ENCODE measurements at places on chromosomes 12 and 14.

GRCh38 chr12:132669166-132669879 lies 17.8 kb downstream of the POLE start:
- no peak for DNase-seq

- DNase-seq, result no peak
Measured at GRCh38 chr14:91368776-91369416, 48.7 kb downstream of the CCDC88C start.

DNA sequence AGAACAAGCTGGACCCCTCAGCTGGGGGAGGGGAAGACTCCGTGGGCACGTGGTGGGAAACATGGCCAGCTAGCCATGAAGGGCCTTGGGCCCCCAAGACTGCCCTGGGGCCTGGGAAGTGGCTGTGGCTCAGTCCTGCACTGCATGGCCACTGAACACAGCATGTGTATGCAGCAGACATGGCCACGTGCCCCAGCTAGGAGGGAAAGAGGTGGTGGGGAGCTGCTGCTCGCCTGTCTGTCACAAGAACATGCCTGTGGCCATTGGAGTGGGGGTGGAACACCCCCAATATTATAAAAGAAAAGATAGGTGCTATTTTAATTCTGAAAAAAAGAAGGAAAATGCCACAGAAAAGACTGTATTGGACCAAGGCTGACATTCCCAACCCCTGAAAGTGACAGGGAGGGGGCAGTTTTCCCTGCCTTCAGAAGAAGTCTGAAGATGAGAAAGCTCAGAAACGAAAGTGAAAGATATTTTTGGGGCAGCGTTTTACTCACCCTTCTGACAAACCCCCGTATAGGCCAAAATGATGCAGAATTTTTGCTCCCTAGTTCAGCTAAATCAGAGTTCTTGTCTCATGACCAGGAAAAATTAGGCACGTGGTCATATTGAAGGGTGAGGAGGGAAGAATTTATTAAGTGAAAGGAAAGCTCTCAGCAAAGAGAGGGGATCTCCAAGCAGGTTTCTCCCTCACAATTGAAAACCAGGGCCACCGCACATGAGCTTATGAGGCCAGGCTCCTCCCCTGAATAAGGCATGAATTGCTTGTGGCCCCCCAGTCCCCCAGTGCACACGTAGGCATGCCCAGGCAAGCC lies 35.2 kb upstream of the PCNX1 start:
- no peak for DNase-seq

- DNase-seq, result no peak
Measured at GRCh38 chr14:69666690-69667211, 55.4 kb downstream of the SUSD6 start.

DNA sequence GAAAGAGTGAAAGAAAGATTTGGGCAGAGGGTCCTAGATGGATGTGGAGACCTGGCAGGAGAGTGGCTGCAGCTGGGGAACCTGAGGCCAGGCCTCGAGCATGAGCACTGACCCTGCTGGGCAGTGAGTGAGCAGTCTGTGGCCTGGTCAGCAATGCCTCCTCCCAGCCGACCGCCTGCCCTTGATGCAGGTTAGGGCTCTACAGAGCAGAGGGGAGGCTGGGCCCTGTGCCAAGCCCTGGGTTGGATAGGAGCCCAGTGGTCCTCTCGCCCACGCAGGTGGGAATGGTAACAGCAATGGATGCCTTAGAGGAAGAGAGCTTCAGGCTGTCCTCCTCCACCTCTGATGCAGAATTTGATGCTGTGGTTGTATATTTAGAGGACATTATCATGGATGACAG lies 59.8 kb downstream of the RAB35 start:
- DNase-seq, result no peak

DNA sequence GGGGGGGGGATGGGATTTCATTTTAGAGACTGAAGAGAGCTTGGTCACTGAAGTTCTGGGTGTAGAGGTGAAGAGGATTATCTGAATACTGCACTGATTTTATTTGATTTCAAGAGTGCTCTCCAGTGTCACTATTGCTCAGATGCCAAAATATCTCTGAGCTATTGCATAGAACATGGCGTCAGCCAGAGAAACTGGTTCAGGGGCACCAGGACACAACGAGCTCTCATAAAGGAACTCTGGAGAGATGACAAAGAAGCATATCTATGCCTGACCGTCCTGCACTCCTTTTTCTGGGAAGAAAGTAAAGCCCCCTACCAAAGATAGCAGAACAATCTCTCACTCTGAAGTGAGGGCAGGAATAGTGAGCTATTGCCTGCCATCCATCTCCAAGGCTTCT lies 2.0 kb downstream of the SLC7A8 start:
- DNase-seq, result no peak

DNA sequence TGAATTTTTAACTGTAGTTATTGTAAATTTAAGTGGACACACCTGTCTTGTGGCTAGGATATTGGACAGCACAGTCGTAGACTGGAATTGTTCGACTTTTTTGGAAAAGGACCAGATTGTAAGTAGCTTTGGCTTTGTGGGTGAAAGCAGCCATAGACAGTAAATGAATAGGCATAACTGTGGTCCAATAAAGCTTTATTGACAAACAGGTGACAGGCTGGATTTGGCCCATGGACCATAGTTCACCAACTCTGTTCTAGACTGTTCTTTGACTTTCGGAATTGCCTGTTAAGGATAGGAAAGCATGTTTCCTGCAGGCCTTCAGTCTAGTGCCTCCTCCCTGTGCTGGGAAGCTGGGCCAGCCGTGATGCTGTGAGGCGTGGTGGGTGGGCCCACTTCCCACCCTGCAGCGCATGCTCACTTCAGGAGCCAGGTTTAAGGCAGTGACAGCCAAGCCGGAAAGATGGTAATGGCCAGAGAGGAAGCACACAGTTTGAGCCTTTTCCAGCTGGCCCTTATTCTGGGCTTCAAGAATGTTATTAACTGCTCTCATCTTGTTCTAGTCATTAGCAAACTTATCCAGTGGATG lies 51.8 kb downstream of the PPP2R5C start:
- no peak for DNase-seq

DNA sequence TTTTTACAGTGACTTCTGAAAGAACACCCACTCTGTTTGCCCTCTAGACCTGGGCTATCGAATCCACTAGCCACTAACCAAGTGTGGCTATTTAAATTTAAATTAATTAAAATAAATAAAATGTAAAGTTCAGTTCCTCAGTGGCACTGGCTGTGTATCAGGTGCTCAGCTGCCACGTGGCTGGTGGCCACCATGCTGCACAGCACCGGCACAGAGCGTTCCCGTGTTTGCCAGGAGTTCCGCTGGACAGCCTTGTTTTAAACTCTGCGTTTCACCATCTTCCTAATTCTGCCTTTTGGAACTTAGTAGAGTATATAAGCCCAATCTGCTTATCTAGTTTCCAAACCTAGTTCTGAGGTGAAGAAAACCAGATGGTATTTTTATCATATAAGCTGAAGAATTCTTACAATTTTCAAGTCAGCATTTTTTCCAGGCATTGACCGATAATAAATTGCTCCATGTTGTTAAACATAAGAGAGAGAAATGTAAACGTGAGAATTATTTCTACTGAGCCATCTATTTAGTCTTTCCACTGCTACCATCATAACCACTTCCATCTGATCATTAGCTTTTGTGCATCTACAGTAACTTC lies 339.0 kb downstream of the CACNA1C start:
- DNase-seq, result no peak

DNA sequence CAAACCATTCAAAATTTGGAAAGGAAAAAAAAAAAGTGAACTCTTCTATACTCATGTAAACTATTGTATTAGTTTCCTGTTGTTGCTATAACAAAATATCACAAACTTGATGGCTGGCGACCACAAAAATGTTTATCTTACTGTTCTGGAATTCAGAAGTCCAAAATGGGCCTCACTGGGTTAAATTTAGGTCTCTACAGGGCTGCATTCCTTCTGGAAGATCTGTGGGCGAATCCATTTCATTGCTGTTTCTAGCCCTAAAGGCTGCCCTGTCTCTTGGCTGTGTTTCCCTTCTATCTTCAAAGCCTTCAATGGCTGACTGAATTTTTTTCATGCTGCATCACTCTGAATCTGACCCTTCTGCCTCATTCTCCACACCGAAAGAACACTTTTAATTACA lies 105.1 kb upstream of the NAV3 start:
- no peak for DNase-seq

GRCh38 chr12:6699259-6699988 lies 1.2 kb downstream of the PIANP start:
- no peak for DNase-seq

DNA sequence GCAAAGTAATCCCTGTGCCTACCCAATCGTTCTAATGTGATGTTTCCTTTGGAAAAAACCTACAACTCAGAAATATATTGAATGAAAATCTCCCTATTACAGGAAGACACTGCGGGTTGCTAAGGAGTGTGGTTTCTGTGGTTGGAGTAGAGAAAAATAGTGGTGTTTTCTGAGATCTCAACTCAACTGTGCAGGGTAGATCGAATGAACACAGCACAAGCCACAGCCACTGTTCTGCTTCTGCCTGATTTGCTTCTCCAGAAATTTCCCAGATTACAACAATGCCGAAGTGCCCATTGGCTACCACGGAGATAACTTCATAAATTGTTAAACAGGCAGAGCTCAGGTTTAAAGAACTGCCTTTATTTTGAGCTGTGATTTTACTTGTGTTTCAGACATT lies 480.4 kb downstream of the DIO2 start:
- DNase-seq, result peak; percentile 28

- no peak for DNase-seq
Measured at GRCh38 chr12:99097171-99097570, 452.1 kb downstream of the APAF1 start.

DNA sequence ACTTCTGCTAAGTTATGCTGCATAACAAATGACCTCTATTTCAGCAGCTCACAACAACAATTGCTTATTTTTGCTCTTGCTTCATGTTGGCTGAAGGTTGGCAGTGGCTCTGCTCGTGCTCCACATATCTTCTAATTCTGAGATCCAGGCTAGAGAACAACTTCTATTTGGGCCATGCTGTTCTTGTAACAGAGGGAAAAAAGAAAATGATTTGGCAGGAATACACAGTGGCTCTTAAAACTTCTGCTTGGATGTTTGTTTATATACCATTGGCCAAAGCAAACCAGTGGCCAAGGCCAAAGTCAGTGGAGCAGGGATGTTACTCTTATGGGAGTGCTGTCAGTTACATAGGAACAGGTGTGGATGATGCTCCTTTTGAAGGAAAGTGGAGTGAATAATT lies 32.1 kb downstream of the GPHN start:
- DNase-seq, result no peak

GRCh38 chr12:24719293-24719721 lies 229.6 kb downstream of the BCAT1 start:
- no peak for DNase-seq

DNA sequence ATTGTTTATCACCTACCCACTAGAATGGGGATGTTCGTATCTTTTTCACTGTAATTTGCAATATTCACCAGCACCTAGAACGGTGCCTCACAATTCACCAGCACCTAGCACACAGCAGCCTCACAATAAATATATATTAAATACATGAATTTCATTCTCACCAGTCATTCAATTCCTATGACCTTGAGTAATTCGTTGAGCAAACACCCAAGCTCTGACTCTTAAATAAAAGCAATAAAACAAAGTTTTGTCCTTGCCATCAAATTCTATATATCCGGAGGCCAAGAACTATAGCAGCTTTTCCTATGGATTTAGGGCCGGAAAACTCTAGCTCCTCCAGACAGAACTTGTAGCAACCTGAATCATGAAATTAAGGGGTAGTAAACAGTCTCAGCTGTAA lies 981 bp downstream of the VTI1B start:
- no peak for DNase-seq

- no peak for DNase-seq
Measured at GRCh38 chr14:57549765-57550420, 56.2 kb upstream of the CCDC198 start.

- DNase-seq, result no peak
Measured at GRCh38 chr12:97629382-97629781, 166.8 kb downstream of the RMST start.

GRCh38 chr14:95225251-95225887 lies 68.0 kb upstream of the DICER1 start:
- DNase-seq, result no peak

GRCh38 chr12:55842681-55843429 lies at the start of gene MMP19:
MMP19 (minus strand) TSS chr12:55842936; CDS start chr12:55842830, 106 bp downstream.
- DNase-seq, result peak; percentile 13

- DNase-seq, result no peak
Measured at GRCh38 chr12:62933220-62933601, 1.7 kb downstream of the PPM1H start.

DNA sequence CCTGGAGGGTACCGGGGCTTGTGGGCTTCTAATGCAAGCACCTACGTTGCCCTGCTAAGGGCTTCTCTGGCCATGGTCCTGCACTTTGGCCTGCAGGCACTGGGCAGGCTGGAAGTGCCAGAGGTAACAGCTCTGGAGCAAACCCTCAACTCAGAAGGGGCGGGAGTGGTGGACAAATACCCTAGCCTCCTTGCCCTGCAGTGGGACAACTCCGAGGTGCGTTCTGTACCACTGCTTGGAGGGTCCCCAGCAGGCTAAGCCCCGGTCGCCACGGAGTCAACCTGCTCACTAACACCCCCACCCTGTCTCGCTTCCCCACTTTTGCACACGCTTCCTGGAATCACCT lies 20.4 kb upstream of the BEGAIN start:
- no peak for DNase-seq

DNA sequence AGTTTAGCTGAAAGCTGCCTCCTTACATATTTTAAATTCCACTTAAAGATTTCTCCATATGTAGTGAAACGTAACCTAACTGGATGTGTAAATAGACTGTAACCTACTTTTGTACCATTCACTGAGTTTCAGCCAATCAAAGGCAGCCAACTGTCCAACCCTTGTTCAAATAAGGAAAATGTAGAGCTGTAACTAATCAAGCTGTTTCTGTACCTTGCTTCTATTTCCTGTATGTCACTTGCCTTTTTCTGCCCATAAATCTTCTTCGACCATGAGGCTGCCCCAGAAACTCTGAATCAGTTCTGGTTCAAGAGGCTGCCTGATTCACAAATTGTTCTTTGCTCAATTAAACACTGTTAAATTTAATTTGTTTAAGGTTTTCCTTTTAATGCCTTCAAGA lies 6.3 kb downstream of the SLC7A8 start:
- no peak for DNase-seq

Measured in Kasumi-1 (cell line).